ENCODE measurements at places on chromosomes 3 and 15.

GRCh38 chr3:36956155-36956554 lies 11.3 kb upstream of the TRANK1 start:
- no peak for DNase-seq

DNA sequence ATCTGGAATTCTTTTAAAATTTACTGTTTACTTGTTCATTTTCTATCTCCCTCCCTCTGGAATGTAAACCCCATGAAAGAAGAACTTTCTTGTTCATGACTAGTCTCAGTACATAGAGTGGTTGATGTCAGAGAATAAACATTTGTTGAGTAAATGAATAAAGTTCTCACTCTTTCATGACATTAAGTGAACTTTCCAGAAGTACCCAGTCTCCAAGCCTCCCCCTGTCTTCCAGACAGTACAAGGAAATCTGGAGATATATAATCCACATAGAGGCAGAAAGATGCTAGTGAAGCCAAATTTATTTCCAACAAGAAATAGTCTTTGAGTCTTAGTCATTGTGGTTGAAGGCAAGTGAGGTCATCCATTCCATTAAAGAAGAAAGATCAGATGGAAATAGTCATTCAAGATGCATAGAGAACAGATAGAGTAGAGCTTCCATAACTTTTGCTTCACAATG lies 71.5 kb upstream of the GALNT15 start:
- DNase-seq = no peak

DNA sequence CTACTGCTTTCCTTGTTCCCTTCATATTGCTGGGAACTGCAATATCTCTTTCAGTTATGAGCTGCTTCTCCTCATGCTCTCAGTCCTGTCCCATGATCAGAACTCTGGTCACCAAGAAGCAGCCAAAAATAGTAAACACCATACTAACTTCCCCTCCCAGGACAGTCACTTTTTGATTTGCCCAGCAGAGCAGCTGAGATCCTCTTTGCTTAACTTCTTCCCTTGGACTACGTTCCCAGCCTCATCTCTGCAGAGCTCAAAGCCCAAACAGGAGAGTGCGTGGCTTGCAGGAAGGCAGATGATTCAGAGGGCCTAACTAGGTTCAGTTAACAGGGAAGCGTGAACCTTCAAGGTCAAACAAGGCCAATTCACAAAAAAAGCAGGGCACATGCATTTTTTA lies 153.2 kb downstream of the CTNNB1 start:
- no peak for DNase-seq

- no peak for DNase-seq
Observed at GRCh38 chr3:170603770-170604510, 18.1 kb upstream of the SLC7A14 start.

GRCh38 chr15:90690585-90690984 lies 26.6 kb upstream of the BLM start:
- no peak for DNase-seq

DNA sequence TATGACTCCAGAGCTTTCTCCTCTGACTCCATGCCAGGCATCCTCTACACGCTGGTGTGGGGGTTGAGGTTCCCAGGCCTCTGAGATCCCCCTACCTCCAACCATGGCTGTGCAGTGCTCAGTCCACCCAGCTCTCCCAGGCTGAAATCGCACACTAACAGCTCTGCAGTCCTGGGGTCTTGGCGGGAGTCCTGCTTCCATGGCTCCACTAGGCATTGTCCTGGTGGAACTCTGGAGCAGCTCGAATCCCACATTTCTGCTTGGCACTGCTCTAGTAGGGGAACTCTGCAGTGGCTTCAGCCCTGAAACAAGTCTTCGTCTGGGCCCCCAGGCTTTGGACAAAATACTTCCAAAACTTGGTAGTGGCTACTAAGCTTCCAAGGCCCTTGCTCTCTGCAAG lies 50.7 kb downstream of the ROPN1B start:
- DNase-seq = no peak

- no peak for DNase-seq
Observed at GRCh38 chr3:7288133-7288532, 427.2 kb downstream of the GRM7 start.

- no peak for DNase-seq
Observed at GRCh38 chr3:132283440-132283839, 33.8 kb upstream of the ACP3 start.
